ENCODE measurements at places on chromosomes 7 and 10.
A peak's percentile ranks its signal among the peaks of the same experiment; 100 is the strongest.

GRCh38 chr10:128922172-128922571, 544.9 kb upstream of the MGMT start:
- DNase-seq: no peak

DNA sequence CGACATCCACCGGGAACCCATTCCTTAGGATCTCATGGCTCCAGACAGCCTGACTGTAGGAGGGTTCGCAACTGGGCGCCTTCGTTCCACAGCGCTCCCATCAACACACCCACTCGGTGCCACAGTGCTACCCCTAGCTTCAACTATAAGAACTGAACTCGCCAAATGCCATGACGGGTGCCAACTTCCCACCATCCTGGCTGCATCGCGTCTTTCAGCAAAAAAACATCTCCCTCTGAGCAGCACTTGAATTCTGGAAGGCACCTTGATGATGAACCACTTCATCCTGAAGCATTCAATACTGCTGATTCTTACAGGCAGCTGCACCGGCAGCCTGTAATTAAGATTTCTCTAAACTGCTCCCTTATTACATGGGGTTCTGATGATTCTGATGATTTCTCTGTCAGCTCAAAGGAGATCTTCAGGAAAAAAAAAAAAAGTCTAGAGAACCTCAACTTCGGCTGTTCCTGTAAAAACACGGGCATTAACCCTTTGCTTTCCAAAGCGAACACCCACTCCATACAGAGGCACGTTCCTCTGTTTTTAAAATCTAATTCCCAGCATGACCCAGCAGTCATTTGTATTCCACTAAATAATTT, 1.3 kb downstream of the CYTH3 start:
- peak; percentile 8 for DNase-seq

DNA sequence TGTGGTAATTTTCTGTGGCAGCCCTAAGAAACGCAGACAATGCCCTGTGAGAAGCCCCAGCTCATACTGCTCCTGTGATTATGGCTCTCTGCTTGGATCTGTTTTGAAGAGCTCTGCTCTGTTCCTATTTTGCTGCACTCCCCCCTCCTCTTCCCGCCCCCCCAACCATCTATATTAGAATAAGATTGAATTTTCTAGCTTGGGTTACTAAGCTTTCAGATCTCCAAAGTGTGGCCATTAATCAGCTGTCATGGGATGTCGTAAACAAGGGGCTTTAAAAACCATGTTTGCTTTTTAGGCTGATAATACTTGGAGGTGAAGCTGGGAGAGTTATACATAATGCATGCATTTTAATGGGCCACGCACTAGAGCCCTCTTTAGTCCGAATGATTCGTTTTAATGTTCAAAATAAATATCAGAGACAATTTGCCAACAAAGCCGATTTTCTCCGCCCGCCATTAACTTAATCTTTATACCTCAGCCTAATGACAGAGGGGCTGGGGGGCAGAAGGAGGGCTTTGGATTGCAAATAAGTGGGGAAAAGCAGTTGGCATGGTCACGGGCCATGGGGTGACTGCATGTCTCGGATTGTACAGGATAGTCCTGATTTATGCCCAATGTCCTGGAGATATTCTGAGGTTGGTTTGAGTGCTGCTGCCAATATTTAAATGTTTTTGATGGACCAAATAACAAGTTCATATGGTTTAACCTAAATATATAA, 165.5 kb downstream of the RPS24 start:
- DNase-seq: no peak

- DNase-seq: no peak
Measured at GRCh38 chr7:101231644-101232043, 6.0 kb downstream of the CLDN15 start.

DNA sequence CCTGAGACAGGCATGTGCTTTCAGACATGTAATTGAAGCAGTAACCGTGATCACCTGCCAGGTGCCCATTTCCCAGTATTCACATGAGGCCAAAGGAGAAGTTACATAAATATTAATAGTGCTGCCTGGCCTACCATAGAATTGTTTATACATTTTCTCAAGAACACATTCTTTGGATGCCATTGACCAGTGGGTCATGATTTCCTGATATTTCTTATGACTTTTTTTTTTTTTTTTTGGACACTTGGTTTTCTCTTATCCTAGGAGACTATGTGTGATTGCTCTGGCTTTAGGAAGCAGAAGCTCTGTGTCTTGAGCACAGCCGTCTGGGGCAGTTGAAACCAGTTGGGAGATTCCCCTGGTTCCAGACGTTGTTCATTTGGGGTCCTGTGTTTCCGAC, 143.9 kb upstream of the NPS start:
- no peak for DNase-seq

GRCh38 chr7:88363249-88363648, 56.6 kb upstream of the STEAP4 start:
- DNase-seq: no peak

Data from effector CD4-positive, alpha-beta T cell (primary cell).